Endothelial cell of umbilical vein (primary cell): ENCODE measurements at places on chromosomes 11 and 22. TPM values are rescaled to one million over a fixed set of nuclear protein-coding genes. Genes with fewer than 3 reads are reported as not detected.

MFNG gene
- 188 and 197 TPM in 2 replicates for total RNA-seq

IGSF22 gene
- not detected in 2 replicates for total RNA-seq

DNA sequence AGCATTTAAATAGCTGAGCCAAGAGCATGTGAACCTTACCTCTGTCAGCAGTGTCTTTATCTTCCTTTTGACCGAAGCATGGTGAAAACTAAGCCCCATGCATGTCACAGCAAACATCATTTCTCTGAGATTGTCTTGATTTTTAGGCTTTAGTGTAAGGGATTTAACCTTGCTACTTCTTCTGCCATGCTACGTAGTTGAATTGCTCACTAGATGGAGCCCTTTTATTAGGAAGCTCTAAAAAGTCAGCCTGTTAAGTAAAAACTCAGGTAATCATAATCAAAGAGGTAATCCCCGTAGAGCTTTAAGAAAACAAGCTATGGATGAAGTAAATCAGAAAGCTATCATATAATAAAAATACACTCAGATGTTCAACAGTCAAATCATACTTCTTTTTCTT lies 149.5 kb downstream of the PGR start:
- H3K27me3 ChIP-seq = no peaks in the 10 kb centered on the region
- H3K27ac ChIP-seq = no peak overlapping the region
- H3K4me3 ChIP-seq = no peak overlapping the region

DNA sequence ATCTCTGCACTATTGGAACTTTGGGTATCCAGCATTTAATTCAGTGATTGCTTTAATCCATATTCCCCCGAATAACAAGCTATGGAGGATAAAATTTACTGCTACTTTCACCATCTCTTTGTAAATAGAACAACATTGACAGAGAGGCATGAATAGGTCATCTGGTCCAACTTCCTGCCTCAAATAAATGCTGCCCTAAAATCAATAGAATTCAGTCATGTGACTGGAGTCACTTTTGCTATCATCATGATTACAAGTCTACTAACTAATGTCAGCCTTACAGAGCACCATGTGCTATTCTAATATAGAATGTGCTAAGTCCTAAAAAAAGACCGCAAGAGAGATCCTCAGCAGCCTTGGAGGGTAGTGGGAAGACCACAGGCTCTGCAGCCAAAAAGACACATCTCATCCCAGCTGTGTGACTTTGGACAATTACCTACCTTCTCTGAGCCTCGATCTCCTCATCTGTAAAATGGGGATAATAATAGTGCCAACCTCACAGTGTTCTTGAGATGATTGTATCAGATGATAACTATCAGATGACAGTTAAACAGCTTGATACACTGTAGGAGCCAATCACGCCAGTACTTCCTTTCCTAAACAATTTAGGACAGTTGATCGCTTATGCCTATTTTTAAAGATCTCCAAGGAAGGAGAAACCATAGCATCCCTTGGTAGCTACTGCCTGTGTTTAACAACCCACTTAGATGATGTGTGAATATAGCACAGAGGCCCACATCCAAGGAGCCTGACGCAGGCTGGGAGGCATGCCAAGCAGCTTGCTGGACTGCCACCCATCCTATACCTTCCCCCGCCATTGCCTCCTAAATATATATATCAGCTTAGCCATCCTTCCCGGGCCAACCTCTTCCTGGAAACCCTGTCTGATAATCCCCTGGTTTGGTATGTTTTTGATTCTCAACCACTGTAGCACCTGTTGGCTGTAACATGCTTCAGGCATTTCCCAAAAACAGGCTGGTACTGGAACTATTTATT lies 77.3 kb upstream of the PHF21A start:
- no peak overlapping the region for H3K27ac ChIP-seq
- no peak overlapping the region for H3K4me3 ChIP-seq
- no peak for DNase-seq
- H3K36me3 ChIP-seq = no peaks in the 10 kb centered on the region

- H3K27me3 ChIP-seq = peaks cover 4% of the 10 kb centered on the region
- H3K4me1 ChIP-seq = no peaks in the 10 kb centered on the region
- no peaks in the 10 kb centered on the region for H3K36me3 ChIP-seq
- H3K27ac ChIP-seq = no peak overlapping the region
These were observed 92.5 kb upstream of the CD82 start for GRCh38 chr11:44472916-44473315.

- H3K27me3 ChIP-seq = no peaks in the 10 kb centered on the region
- H3K4me1 ChIP-seq = peaks cover 17% of the 10 kb centered on the region
- DNase-seq = no peak
- no peaks in the 10 kb centered on the region for H3K36me3 ChIP-seq
- H3K27ac ChIP-seq = no peak overlapping the region
- H3K4me3 ChIP-seq = no peak overlapping the region
These were observed 7.4 kb upstream of the DGKZ start for GRCh38 chr11:46339816-46340215.

GRCh38 chr11:117642835-117643234 lies 154.2 kb downstream of the DSCAML1 start:
- H3K4me3 ChIP-seq = no peak overlapping the region
- no peaks in the 10 kb centered on the region for H3K36me3 ChIP-seq
